ENCODE measurements at places on chromosomes 3 and 15. TPM values are rescaled to one million over a fixed set of nuclear protein-coding genes. Genes with fewer than 3 reads are reported as not detected.

- no peak for DNase-seq
These were observed 51.6 kb upstream of the ACKR4 start for GRCh38 chr3:132545471-132545870.

DNA sequence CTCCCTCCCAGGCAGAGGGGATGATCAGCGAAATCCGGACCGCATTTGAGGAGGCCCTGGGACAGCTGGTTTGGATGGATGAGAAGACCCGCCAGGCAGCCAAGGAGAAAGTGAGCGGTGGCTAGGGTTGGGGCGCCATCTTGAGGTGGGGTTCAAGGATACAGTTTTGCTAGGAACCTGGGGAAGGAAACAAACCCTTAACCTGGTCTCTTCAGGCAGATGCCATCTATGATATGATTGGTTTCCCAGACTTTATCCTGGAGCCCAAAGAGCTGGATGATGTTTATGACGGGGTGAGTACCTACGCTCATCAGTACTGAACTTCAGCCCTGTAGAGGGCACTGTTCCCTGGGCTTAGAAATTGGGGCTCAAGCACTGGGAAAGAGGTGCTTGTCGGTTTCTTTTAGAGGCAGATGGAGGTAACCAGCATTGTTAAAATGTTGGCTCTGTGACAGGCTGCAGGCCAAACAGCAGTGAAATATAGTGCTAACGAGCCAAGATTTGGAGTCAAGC is 9.6 kb upstream of the PSMD2 start:
- DNase-seq, result peak; percentile 64

GRCh38 chr3:7290077-7290825 is 429.3 kb downstream of the GRM7 start:
- no peak for DNase-seq

The LINGO1 gene
- total RNA-seq, result 0.44 TPM

DNA sequence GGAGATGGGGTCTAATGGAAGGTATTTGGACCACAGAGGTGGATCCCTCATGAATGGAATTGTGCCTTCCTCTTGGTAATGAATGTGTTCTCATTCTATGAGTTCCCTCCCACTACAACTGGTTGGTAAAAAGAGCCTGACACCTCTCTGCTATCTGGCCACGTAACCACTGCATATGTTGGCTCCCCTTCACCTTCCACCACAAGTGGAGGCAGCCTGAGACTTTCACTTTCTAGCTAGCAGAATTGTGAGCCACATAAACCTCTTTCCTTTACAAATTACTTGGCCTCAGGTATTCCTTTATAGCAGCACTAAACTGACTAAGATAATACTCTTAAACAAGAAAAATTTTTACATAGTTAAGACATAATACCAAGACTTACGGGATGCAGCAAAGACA is 155.3 kb downstream of the NR1I2 start:
- no peak for DNase-seq

DNA sequence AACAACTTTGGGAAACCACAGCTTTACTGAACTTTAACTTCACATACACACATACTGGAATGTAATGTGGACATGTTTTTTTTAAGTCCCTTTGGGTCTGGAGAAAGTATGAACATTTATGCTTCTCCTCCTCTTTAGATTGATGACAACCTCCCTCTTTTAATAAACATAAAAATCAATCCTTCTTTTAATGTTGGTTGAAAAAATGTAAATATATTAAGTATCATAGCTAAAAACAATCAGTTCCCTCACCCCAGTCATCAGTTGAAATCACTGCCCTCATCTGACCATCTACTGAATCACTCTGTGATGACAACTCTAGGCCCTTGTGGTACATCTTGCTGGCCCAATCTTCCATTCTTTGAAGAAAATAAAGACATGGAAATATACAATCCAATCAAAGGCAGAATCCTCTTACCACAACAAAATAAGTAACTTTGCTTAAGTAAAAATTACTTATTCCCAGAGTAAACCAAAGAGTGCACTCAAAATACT is 6.4 kb downstream of the AAGAB start:
- DNase-seq, result no peak

The THRB gene
- total RNA-seq, result not detected

All from MG63 (cell line).